SK-MEL-5 (cell line): ENCODE measurements at places on chromosomes 3 and 15. TPM values are rescaled to one million over a fixed set of nuclear protein-coding genes. Genes with fewer than 3 reads are reported as not detected.

DNA sequence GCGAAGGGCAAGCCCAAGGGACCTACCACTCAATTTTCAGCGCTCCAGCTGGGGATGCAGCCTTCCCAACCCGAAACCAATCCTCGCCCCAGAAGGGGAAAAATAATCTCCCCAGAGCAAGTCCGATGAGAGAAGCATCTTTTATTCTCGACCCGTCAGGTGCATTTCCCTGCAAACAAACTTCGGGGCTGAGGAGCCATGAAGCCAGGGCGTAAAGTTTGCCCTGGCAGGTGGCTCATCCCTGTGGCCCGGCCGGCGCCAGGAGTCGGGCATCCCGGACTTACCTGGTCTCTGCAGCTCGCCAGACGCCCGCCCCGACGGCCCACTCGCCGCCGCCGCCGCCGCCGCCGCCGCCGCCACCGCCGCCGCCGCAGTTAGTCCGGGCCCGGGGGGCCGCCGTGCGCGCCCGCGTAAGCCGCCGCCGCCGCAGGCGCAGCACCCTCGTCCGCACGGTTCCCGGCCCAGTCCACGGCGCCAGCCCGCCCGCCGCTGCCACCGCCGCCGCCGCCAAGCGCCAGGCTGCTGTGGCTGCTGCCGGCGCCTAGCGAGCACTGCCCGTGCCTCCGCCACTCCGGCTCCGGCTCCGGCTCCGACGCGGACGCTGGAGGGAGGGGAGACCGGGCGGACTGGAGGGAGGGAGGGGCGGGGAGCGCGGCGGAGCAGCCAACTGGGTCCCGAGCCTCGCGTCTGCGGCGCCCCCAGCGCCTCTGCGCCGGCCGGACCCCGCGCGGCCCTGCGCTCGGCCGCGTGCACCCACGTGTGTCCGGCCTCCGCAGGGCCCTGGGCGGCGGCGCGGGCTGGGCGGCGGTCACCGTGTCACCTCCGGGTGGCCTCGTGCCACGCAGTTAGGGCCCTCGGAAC is at the start of gene CNTN3:
Gene CNTN3 (minus strand): TSS at position 553 of the 861 bp plus-strand sequence. CDS start 93,547 bp downstream, outside the sequence.
- DNase-seq: no peak

- no peak for DNase-seq
Measured at GRCh38 chr3:146037697-146038096, 123.3 kb downstream of the PLOD2 start.

DNA sequence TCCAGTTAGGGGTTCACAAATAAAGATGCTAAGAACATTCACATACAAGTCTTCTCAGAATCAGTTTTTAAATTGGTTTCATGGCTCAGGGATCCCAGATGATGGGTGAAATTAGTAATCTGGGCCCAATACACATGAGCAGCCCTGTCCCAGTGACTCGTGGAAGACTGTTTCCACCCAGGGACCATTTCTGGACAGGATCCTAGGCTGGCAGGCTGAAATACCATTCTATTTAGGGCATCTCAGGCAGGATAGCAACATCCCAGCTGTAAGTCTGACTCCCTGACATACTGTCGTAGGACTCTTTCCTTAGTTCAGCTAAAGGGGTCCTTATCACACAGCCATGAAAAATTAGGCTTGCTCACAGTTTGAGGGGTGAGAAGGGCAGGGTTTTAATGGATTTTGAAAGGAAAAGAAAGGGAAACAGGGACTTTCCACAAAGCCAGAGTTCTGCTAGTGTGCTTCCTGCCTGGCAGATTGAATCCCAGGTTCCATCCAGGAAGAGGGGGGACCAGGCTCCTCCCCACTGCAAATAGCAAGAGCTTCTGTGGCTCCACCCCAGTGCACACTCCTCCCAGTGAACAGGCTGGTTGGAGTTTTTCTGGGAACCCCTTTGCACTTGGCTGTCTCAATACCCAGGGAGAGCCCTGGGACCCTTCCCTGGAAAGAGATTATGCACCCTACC is 41.3 kb upstream of the LYZL4 start:
- no peak for DNase-seq

GRCh38 chr15:51838270-51838669 is 8.8 kb downstream of the TMOD3 start:
- no peak for DNase-seq

- no peak for DNase-seq
Measured at GRCh38 chr3:82058809-82059208, 297.4 kb upstream of the GBE1 start.

DNA sequence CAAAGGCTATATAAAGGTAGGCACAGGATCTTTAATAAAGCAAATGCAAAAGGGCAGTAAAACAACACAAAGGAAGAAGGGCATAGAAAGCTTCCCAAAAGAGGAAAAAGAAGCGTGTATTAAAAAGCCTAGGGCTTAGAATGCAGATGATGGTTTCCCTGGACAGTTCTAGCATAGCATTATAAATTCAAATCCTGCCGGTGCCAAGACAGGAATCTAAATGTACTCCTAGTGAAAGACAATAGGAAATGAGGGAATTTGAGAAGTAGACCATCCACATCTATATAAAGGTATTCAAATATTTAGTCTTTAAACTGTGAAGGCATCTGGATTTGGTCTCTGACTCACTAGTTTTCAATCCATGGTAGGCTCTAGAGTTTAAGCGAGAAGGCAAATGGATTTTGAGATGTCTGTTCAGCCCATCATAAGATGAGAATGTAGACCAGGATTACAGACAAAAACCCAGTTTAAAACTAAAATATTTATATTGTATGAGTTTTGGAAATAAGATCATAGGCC is 431.8 kb downstream of the TBL1XR1 start:
- DNase-seq: no peak

DNA sequence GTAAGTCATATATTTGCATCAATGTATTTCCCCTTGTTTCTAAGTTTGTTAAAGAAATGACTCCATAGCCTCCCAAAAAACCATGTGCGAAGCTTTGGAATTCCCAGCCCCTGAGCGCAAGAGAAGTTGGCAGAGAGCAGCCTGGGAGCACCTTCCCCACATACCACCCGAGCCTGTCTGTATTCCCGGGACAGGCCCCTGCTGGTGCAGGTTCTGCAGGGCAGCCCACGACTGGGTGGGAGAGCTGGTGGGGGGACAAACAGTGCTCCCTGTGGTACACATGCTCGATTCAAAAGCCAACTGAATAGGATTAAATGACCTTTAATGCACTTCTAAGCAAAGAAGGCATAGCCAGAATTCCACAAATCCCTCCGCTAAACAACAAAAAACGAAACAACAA is 74.6 kb upstream of the SNRPA1 start:
- DNase-seq: no peak

- no peak for DNase-seq
Measured at GRCh38 chr3:16437640-16438039, 75.9 kb downstream of the RFTN1 start.

DNA sequence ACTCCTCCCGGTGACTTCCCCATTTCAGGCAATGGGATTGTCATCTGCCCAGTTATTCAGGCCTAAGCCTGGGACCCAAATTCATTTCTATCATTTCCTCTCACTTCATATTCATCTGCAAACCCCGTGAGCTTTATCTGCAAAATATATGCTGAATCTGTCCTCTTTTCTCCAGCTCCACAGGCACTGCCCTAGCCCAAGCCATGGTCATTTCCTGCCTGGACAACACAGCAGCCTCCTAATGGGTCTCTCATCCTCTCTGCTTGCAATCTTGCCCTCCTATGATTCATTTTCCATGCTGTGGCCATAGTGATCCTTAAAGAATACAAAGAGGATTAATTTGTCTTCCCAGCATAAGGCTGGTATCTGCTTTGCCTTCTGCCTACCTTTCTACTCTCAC is 6.1 kb downstream of the RBP2 start:
- no peak for DNase-seq

DNA sequence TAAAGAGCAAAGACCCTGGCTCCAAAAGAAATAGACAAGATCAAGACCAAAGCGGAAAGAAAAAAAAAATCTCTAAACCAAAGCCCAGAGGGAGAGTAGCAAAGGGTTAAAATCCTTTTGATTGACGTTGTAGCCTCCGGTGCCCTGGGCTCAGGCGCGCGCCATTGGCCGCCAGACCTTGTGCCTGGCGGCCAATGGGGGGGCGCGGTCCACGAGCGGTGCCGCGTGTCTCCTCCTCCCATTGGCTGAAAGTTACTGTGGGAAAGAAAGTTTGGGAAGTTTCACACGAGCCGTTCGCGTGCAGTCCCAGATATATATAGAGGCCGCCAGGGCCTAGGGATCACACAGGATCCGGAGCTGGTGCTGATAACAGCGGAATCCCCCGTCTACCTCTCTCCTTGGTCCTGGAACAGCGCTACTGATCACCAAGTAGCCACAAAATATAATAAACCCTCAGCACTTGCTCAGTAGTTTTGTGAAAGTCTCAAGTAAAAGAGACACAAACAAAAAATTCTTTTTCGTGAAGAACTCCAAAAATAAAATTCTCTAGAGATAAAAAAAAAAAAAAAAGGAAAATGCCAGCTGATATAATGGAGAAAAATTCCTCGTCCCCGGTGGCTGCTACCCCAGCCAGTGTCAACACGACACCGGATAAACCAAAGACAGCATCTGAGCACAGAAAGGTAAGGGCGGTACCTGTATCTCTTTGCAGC is at the start of gene HES1:
Gene HES1 (plus strand): TSS at position 343 of the 713 bp plus-strand sequence. CDS start 233 bp downstream, at position 576.
- DNase-seq: peak; percentile 98

- DNase-seq: no peak
Measured at GRCh38 chr15:50909010-50909317, 481 bp downstream of the AP4E1 start.

DNA sequence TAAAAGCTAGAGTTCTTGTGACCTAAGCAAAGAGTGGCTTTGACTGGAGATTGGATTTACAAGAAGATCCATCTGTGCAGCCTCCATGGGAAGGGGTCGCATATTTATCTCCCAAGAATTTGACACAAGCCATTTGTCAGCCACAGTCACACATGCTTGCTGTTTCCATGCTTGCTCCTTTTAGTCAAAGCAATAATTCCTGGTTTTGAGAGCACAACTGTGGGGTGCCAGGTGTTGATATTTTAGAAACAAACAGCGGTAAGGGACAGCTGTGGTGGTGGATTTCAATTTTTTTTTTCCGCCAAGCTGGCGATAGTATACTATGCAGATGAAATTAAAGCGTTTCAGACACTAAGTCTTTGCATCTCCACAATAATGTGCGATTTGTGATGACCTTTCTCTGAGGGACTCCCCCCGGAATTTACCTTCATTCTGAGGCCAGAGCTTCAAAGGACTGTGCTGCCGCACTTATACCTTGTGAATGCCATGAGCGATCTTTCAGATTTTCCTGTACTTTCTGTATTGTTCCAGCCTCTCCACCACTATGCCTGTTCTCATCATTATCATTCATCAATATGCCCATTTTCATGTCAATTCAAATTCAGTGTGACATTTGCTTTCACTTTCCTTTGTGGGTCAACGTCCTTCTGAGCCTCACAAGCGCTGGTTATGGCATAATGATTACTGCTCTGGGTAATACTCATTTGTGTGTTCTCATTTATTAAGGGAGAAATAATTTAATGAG is 108.2 kb upstream of the KBTBD8 start:
- no peak for DNase-seq

DNA sequence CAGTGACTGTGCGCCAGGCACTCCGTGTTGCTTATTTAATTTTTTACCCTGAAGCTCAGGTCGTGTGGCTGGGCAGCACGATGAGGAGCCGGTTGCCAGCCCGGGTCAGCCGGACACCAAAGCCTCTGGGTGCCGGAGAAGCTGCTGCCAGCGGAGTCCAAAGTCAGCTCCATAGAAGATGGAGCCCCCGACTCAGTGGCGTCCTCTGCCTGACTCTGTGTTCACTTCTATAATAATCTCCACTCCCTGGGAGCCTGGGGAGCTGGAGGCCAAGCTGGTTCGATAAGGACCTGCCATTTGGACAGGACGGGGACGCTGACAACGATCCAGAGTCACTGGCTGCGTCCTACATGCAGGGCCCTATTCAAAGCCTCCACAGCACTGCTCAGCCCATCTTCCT is 78.6 kb downstream of the VGLL4 start:
- no peak for DNase-seq

DNA sequence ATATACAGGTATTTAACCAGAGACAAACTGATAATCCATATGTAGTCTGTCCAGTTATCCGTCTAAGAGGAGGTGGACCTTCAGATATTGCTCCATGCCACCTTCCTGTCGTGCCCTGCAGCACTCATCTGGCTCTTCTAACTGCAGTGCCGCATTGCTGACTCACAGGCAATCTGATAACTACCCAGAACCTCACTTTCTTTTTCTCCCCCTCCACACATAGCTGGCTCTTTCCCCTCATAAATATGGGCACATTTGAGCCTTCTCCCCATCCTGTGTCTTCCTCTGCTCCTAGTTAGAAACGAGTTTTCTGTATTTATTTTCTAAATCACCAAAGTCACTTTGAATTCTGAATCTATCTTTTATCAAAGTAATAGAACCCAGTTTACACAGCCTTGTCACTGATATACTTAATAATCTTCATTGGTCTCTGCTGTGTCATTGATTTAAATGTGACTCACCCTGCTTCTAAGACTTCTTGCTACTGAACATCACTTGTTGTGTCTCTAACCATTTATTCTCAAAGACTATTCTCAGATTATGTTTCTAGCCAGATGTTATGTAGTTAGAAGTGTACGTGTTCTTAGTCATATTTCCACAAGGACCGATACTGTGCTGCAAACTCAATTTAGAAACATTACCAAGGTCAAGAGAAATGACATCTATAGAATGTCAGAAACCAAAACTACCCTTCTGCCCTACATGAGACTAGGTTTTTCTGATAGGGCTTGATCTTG is 17.4 kb upstream of the KCNMB2 start:
- no peak for DNase-seq

- no peak for DNase-seq
Measured at GRCh38 chr3:69160107-69160506, 37.7 kb upstream of the LMOD3 start.

DNA sequence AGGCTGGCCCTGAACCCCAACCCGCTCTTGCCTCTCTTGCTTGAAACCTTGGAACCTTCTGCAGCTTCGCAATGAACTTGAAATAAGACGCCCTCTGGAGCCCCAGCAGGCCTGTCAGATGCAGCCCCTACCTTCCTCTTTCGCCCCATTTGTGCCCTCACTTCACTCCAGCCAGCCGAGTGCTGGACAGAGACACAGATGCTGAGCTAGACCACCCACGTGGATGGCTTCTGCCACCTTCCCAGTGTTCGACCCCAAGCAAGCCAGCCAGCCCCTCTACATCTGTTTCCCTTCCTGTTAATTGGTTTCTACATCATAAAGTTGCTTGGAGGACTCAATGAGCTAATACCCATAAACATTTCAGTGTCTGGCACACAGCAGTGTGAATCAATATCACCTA is 23.8 kb upstream of the SNRPA1 start:
- no peak for DNase-seq

GRCh38 chr3:12986986-12987385 is 86.2 kb downstream of the IQSEC1 start:
- DNase-seq: no peak

GRCh38 chr3:51777985-51778384 is 1.1 kb downstream of the IQCF6 start:
- no peak for DNase-seq

SSR3 gene
- total RNA-seq: 340 and 368 TPM in 2 replicates

TRAIP gene
- 6.1 TPM in 2 replicates for total RNA-seq

ROPN1 gene
- 33.4 and 37.8 TPM in 2 replicates for total RNA-seq

GP5 gene
- total RNA-seq: not detected in 2 replicates

MAPKBP1 gene
- 14.7 and 15.4 TPM in 2 replicates for total RNA-seq

LIPC gene
- total RNA-seq: not detected in 2 replicates

TRH gene
- total RNA-seq: not detected in 2 replicates

TMEM207 gene
- total RNA-seq: 0.19 and 0.21 TPM in 2 replicates

CSTA gene
- 1.9 and 4.0 TPM in 2 replicates for total RNA-seq

FANCD2OS gene
- not detected in 2 replicates for total RNA-seq
